Cardiac fibroblast (primary cell): ENCODE measurements at places on chromosomes 5 and 9.

DNA sequence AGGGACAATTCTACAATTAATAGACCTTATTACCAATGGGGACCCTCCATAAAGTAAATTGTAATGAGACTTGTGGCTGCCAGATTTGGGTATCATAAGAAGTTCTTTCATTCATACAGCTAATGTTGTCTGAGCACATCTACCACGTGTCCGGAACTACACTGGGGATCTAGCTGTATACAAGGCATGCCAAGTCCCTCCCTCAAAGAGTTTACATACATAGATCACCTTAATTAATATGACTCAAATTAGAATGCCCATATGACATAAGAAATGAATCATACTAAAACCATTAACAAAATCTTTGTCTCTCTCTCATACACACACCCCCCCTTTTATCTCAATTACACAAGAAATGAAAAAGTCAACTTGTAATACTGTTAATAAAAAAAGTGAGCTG lies 18.0 kb upstream of the NR4A3 start:
- no peak for DNase-seq

- peak; percentile 9 for DNase-seq
Observed at GRCh38 chr5:58759745-58760144, 176.9 kb downstream of the RAB3C start.

DNA sequence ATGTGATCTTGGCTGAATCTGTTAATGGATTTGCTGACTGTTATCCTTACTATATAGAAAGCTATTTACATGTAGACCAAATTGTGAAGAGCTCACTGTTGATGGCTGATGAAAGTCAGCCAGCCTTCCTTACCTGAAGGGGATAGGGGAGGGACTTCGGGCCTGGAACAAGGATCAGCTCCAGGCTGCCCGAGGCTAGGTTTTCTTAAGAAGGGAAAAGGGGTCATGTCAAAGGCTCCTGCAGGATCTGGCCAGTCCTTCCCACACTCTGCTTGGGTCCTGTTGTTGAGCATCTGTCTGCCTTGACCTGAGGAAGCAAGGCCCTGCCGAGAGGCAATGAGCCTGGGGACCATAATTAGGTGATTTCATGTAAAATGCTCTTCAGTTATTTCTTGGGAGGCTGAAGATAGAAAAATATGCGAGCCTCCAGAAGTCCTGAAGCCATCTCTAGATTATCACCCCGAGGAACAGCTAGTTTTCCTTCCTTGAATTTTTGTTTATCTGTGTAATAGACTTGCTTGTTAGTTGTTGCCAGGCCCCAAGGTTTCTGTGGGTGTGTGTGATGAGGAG lies 261.4 kb downstream of the PDZD2 start:
- DNase-seq = no peak

DNA sequence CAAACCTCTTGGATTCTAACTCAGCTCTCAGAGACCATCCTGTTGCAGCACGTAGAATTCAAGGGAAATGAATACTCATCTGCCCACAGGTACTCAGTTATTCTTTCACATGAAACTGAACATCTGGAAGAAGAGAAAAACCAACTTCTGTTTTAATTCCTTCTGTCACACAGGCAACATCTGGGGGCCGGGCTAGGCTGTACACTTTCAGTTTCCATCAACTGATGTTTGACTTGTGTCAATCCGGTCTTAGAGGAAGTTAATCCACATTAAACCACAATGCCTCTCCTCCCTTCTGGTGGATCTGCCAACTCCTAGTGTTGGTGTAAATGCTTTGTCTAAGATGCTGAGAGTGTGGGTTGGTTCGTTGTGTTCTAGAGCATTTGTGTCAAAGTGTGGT lies 17.6 kb downstream of the DMRT3 start:
- no peak for DNase-seq

DNA sequence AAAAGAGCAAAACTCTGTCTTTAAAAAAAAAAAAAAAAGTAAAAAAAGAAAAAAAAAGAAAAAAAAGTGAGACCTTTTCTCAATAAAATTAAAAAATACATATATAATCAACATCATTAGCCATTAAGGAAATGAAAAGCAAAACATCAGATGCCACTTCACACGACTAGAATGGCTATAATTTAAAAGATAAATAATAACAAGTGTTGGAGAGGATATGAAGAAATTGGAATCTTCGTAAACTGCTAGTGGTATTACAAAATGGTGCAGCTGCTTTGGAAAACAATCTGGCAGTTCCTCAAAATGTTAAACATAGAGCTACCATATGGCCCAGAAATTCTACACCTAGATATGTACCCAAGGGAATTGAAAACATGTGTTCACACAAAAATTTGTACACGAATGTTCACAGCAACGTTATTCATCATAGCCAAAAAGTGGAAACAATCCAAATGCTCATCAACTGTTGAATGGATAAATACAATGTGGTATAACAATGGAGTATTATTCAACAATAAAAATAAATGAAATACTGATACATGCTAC lies 45.3 kb upstream of the SIL1 start:
- DNase-seq = no peak

- no peak for DNase-seq
Observed at GRCh38 chr5:107853031-107853430, 182.3 kb upstream of the EFNA5 start.

DNA sequence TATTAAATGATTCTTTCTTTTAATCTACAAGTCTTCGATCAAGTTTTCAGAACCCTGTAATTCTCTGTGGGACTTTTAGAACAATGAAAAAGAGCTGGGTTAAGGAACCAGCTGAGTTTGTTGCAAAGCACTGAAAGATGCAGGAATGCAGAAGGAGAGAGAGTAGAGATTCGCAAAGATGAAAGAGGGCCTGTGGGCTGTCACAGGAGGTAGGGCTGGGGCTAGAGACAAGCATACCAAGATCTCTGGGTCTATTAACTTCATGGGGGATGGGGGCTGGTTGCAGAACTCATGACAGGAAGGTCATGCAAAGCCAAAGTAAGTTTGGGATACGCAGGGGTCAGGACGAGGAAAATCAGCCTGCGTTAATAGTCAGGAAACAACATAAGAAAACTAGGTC lies 81.8 kb downstream of the LURAP1L start:
- no peak for DNase-seq

DNA sequence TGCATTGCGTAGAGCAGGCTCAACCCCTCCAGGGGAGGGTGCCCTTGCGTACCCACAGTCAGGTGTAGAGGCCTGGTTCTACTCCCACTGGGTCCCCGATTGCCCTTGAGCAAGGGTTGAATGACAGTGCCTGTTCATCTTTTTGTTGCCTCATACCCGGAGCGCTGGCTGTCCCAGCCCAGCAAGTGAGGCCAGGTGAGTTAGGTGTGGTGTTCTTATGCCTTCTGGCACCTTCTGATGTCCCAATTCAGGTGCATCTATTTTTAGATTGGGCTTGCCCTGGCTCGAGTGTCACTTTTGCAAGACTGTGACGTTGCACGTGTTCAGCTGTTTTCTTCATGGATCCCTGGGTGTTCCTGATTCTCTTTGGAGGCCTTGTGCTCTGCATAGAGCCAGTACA lies 257.8 kb downstream of the GOLPH3 start:
- no peak for DNase-seq

DNA sequence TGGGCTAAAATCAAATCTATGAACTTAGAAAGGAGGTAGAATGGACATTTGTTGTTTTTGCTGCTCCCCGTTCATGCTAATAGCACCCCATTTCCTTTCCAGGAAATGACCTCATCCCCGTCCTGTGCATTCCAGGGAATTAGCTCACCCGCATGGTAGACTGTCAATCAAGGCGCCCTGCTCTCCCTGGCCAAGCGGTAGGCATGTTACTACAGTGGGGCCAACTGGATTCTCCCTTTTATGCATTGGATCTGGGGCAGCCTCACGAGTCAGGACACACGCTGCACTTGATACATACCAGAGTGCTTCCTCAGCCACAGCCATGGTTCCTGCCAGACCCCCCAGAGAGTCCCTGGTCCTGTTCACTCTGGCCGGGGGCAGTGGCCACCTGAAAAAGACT lies 111.0 kb upstream of the PTCH1 start:
- DNase-seq = no peak

- no peak for DNase-seq
Observed at GRCh38 chr9:93865245-93865644, 89.9 kb downstream of the BARX1 start.

DNA sequence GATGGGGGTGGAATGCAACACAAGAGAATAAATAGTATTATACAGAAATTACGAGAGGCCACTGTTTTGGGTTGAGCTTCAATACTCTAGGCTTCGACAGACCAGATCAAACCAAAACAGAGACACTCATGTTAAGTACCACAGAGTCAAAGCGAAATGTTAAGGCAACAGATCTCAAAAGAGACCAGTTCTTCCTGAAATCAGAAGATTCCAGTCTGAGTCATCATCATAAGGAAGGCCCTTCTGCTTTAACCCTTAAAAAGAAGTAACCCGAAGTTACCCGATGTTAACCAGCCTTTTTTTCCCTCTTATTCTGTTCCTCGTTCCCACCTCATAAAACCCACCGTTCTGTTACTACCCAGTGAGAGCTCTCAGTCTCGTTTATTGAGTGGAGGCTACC lies 75.9 kb downstream of the SFXN1 start:
- DNase-seq = no peak

DNA sequence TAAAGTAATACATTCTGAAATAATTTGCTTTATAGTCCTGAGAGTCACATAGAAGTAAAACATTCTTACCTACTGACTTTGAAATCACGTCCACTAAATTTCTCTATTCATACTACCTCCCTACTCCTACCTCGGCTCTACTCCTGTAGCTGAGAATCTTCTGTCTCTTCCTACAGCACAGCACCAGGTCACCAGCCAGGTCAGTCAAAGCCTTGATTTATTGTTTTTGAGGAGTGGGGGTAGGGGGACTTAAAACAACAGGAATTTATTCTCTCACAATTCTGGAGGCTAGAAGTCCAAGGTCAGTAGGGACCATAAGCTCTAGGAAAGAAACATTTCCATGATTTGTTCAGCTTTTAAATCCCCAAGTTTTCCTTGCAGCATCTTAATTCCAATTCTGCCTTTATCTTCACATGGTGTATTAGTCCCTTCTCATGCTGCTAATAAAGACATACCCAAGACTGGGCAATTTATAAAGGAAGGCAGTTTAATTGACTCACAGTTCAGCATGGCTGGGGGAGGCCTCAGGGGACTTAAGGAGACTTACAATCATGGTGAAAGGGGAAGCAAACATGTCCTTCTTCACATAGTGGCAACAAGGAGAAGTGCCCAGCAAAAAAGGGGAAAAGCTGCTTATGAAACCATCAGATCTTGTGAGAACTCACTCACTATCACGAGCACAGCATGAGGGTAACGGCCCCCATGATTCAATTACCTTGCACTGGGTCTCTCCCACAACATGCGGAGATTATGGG lies 49.6 kb upstream of the CCNG1 start:
- no peak for DNase-seq

GRCh38 chr5:5667136-5667554 lies 244.7 kb downstream of the ICE1 start:
- DNase-seq = no peak

DNA sequence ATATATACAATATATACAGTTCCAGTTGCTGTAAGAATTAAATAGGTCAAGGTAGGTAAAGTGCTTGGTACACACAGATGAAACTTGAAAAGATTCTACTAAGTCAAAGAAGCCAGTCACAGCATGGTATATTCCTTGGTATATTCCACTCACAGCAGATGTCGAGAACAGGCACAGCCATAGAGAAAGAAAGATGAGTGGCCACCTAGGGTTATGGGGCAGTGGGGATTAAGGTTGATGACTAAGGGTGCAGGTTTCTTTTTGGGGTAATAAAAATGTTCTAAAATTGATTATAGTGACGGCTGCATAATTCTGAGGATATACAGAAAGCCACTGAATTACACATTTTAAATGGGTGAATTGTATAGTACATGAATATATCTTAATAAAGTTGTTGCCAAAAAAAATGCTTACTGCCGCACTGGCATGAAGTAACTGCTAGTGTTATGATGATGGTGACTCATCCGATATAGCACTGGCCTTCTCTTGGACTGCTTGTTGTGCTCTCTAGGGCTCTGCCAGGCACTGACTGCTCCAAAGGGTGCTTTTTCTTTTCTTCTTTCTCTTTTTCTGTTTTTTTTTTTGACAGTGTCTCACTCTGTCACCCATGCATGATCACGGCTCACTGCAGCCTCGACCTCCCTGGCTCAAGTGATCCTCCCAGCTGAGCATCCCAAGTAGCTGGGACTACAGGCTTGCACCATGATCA lies 23.5 kb downstream of the TBC1D2 start:
- peak; percentile 88 for DNase-seq

- DNase-seq = no peak
Observed at GRCh38 chr5:1658665-1659064, 134.9 kb upstream of the LPCAT1 start.

- DNase-seq = no peak
Observed at GRCh38 chr9:81207651-81208050, 481.7 kb downstream of the TLE1 start.

GRCh38 chr9:82989929-82990328 lies 73.0 kb downstream of the RASEF start:
- no peak for DNase-seq

DNA sequence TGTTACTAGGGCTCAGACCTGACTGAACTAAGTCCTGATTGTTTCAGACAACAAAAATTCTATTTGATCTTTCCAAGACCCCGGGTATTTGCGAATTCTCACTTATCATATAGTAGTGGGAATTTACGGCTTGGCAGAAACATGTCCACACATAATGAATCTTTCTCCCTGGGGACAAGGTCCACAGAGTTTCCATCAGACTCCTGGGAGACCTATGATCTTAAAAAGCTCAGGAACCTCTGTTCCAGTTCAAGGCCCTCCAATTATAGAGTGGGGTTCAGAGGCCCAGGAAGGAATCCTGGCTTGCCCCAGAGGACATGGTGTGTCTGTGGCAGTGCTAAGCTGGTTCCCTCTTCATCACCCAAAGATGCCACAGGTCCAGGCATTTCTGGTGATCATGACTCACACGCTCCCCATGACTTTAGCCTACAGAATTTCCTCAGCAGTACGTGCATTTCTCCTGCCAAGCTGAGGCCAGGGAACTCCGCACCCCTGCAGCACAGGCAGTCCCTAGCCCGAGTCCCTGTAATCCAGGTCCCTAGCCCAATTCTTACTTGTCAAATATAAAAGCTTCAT lies 12.6 kb downstream of the RAPGEF1 start:
- peak; percentile 68 for DNase-seq

DNA sequence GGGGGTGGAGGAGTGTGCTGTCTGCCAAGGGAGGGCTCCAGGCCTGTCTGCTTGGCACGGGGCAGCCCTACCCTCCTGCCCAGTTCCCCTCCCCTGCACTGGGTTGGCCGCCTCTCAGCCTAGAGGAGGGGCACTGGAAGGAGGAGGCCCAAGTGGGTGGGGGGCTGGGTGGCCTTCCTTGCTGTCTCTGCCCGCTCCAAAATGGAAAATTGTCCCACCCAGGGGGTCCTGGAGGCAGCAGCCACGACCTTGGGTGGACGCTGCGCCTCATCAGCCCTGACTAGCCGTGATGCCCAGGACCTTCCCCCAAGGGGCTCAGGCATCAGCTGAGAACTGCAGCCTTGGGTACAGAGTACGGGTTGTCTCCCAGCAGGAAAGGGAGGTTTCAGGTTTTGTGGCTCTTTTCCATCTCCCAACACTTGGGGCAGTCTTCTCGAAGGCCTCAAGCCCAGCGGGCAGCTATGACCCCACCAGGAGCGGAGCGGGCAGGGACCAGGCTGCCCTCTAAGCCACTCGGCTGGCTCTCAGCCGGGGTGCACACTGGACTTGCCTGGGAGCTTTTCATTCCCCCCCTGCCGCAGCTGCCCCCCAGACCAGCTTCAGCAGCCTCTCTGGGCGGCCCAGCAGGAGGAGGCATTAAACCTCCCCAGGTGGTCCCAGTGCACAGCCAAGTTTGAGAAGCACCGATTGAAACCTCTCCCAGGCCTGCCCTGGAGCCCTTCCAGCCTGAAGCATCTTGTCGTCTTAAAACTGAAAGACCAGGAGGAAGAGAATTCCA lies 20.6 kb downstream of the NTNG2 start:
- DNase-seq = no peak
